ENCODE measurements at places on chromosomes 1 and 21.
A peak's percentile ranks its signal among the peaks of the same experiment; 100 is the strongest.

- no peaks in the 10 kb centered on the region for H3K36me3 ChIP-seq
- no peak overlapping the region for H3K27ac ChIP-seq
Observed at GRCh38 chr1:223340637-223341036, 23.3 kb downstream of the SUSD4 start.

GRCh38 chr1:77846966-77847365 lies 41.5 kb upstream of the NEXN start:
- H3K27me3 ChIP-seq = no peaks in the 10 kb centered on the region
- peaks cover 36% of the 10 kb centered on the region for H3K36me3 ChIP-seq

DNA sequence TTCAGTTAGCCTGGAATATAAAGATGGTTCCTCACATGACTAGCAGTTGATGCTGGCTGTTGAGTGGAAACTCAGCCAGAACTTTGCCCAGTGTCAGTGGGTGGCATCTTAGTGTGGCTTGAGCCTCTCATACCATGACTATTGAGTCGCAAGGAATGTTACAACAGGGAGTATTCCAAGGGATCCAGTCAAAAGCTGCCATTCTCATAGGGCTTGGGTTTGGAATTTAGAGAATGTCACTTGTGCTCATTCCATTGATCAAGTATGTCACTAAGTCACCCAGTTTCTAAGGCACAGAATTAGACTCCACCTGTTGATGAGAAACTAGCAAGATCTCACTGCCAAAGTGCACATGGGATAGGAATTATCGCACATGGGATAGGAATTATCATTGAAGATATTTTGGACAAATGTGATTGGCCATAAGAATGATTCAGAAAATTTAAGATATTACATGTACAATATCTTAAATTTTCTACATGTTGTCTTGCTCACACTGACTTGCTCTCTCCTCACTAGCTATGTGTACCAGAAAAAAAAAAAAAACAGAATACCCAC lies 1290.7 kb upstream of the ADGRL2 start:
- H3K4me3 ChIP-seq = no peak overlapping the region
- H3K27me3 ChIP-seq = no peaks in the 10 kb centered on the region
- H3K4me1 ChIP-seq = no peaks in the 10 kb centered on the region

- no peak overlapping the region for H3K4me3 ChIP-seq
- H3K4me1 ChIP-seq = no peaks in the 10 kb centered on the region
Observed at GRCh38 chr1:59422921-59423575, 126.2 kb downstream of the FGGY start.

DNA sequence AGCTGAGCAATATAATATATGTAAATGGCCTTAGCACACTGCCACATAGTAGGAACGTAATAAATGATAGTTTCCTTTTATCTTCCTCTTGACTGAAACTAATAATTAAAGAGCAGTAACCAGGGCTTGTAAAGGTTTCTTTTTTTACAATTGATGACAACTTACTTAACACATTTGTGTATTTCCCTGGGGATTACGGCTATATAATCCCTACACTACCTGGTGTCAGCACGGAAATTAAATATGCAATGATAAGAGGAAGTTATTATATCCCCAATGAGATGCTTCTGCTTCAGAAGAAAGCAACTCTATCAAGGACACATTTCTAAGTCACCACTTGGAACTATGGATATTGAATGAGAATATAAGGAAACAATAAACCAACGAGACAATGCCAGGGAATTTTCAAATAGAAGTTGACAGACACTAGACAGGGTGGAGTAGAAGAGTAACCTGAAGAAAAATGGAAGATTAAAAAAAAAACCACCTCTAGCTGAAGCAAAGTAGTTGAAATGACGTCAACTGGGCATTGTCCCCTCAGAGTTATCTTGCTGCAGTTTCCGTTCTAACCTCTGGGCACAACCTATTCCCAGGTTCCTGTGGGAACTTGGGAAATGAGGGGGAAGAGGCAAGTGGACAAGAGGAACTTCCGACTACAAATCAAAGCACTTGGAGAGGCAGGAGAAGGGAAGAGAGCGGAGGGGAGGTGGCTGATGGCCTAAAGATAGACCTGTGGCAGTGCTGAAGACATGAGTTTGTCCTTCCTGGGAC lies 66.5 kb downstream of the PLPP3 start:
- H3K27me3 ChIP-seq = no peaks in the 10 kb centered on the region
- no peak overlapping the region for H3K4me3 ChIP-seq
- peaks cover 19% of the 10 kb centered on the region for H3K4me1 ChIP-seq
- H3K27ac ChIP-seq = no peak overlapping the region
- peaks cover 8% of the 10 kb centered on the region for H3K36me3 ChIP-seq

GRCh38 chr1:234600418-234601281 lies 9.3 kb downstream of the IRF2BP2 start:
- H3K4me1 ChIP-seq = peaks cover 74% of the 10 kb centered on the region
- peak overlapping the region; percentile 78 for H3K4me3 ChIP-seq
- DNase-seq = no peak
- peaks cover 27% of the 10 kb centered on the region for H3K36me3 ChIP-seq
- peak overlapping the region; percentile 88 for H3K27ac ChIP-seq

GRCh38 chr1:208183977-208184911 lies 59.9 kb downstream of the PLXNA2 start:
- peaks cover 15% of the 10 kb centered on the region for H3K4me1 ChIP-seq
- no peak overlapping the region for H3K4me3 ChIP-seq
- no peak overlapping the region for H3K27ac ChIP-seq
- H3K36me3 ChIP-seq = no peaks in the 10 kb centered on the region
- DNase-seq = no peak
- H3K27me3 ChIP-seq = peaks cover 7% of the 10 kb centered on the region

GRCh38 chr1:150751443-150751842 lies 14.1 kb downstream of the CTSS start:
- no peaks in the 10 kb centered on the region for H3K27me3 ChIP-seq
- H3K27ac ChIP-seq = no peak overlapping the region
- no peaks in the 10 kb centered on the region for H3K4me1 ChIP-seq
- H3K4me3 ChIP-seq = no peak overlapping the region

DNA sequence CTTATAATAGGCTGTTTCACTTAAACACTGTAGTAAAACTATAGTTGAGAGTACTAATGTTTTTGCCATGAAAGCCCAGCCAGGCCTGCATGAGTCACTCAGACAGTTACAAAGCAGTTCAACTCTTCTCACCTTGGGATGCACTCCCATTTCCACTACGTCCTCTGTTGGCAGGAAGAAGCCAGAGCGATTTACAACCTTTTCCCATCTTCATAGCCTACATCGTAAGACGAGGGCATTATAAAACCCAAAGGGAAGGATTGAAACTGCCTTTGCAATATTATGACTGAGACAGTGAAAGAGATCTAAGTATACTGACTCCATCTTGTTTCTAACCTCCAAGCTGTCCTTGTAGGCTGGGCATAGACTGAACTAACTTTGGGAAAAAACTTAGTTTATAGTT lies 71.8 kb upstream of the CSF1 start:
- H3K27ac ChIP-seq = no peak overlapping the region
- H3K4me3 ChIP-seq = no peak overlapping the region
- DNase-seq = no peak
- H3K27me3 ChIP-seq = peaks cover 7% of the 10 kb centered on the region
- H3K4me1 ChIP-seq = no peaks in the 10 kb centered on the region
- H3K36me3 ChIP-seq = no peaks in the 10 kb centered on the region

DNA sequence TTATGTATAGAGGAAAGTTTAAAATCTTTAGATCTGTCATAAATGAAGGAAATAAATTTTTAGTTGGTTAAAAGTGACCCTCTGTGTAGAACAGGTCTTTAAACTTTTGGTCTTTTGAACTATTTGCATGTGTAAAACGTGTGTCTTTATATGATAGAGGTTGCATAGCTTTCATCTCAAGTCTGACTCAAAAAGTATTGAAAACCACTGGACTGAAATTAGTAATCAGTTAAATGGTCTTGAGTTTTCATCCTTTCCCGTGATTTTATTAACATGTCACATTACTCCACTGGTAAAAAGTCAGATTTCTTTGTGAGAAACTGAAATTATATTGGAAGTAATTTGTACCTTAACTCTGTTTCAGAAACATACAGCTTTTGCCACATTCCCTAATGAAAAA lies 1.8 kb downstream of the RNPC3 start:
- peak overlapping the region; percentile 64 for H3K4me3 ChIP-seq
- peaks cover 55% of the 10 kb centered on the region for H3K36me3 ChIP-seq
- peaks cover 67% of the 10 kb centered on the region for H3K4me1 ChIP-seq
- H3K27me3 ChIP-seq = no peaks in the 10 kb centered on the region
- peak overlapping the region; percentile 14 for H3K27ac ChIP-seq
- DNase-seq = no peak

GRCh38 chr1:15326691-15327588 lies 79.9 kb downstream of the FHAD1 start:
- H3K4me1 ChIP-seq = no peaks in the 10 kb centered on the region
- peaks cover 21% of the 10 kb centered on the region for H3K27me3 ChIP-seq
- H3K27ac ChIP-seq = no peak overlapping the region
- no peaks in the 10 kb centered on the region for H3K36me3 ChIP-seq

DNA sequence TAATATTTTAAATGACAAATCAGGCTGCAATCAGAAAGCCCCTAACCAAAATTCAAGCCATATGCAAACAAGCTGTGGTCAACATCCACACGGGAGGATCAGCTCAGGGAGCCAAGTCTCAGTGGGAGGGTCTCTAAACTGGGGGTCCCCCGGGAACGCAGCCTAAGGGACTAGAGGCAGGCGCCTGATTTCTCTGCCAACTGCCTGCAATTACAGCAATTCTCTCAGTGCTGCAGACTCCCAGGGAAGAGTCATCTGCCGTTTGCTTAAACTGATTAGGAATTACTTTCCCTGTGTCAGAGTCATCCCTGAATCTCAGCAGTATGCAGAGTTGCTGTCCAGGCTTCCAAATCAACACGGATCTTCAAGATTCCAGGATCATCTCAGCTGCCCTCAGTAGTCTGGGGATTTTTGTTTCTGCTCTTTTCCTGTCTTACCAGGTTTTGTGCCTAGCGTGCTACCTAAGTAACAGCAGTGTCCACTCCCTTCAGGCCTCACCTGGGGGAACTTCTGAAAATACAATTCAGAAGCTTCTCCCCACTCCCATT lies 247.8 kb downstream of the RRAGC start:
- H3K4me1 ChIP-seq = no peaks in the 10 kb centered on the region
- H3K27ac ChIP-seq = no peak overlapping the region
- H3K36me3 ChIP-seq = no peaks in the 10 kb centered on the region
- peaks cover 19% of the 10 kb centered on the region for H3K27me3 ChIP-seq
- no peak for DNase-seq

GRCh38 chr21:38489271-38489652 lies 9.0 kb downstream of the ERG start:
- peaks cover 25% of the 10 kb centered on the region for H3K27me3 ChIP-seq
- DNase-seq = no peak
- H3K27ac ChIP-seq = no peak overlapping the region
- no peaks in the 10 kb centered on the region for H3K36me3 ChIP-seq
- no peaks in the 10 kb centered on the region for H3K4me1 ChIP-seq
- H3K4me3 ChIP-seq = no peak overlapping the region

DNA sequence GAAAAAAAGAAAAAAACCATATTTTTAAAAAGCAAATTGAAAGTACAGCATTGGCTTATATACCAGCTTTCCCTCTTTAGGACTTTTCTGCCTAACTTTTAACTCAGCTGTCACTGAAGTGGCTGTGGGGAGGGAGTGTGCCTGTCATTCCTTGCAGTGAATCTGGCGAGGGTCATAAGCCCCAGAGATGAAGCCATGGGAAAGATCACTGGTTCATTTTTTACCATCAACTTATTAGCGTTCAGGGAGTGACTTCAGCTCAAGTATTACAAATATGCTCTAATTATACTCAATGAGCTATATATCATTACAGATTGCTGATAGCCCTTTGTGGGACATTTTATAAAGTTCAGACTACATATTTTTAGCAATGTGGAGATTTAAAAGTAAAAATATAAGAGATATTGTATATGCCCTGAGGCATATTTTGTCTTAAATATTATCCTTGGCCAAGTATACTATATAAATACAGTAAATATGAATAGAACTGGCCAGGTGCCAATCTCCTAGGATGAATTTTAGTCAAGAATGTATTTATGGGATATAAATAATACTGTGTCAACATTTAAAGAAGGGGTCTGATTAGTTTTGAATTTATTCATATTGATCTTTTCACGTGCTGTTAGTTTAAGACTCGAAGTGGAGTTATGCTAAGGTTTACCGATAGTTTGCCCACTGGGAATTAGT lies 4.4 kb downstream of the TGFB2 start:
- peak overlapping the region; percentile 53 for H3K4me3 ChIP-seq
- H3K36me3 ChIP-seq = peaks cover 2% of the 10 kb centered on the region
- peak overlapping the region; percentile 67 for H3K27ac ChIP-seq
- H3K27me3 ChIP-seq = no peaks in the 10 kb centered on the region
- peaks cover 58% of the 10 kb centered on the region for H3K4me1 ChIP-seq

- H3K36me3 ChIP-seq = peaks cover 27% of the 10 kb centered on the region
- H3K4me3 ChIP-seq = peak overlapping the region; percentile 90
- H3K27me3 ChIP-seq = no peaks in the 10 kb centered on the region
- peaks cover 40% of the 10 kb centered on the region for H3K4me1 ChIP-seq
Observed at GRCh38 chr1:8879464-8879921, 1.0 kb upstream of the ENO1 start.

DNA sequence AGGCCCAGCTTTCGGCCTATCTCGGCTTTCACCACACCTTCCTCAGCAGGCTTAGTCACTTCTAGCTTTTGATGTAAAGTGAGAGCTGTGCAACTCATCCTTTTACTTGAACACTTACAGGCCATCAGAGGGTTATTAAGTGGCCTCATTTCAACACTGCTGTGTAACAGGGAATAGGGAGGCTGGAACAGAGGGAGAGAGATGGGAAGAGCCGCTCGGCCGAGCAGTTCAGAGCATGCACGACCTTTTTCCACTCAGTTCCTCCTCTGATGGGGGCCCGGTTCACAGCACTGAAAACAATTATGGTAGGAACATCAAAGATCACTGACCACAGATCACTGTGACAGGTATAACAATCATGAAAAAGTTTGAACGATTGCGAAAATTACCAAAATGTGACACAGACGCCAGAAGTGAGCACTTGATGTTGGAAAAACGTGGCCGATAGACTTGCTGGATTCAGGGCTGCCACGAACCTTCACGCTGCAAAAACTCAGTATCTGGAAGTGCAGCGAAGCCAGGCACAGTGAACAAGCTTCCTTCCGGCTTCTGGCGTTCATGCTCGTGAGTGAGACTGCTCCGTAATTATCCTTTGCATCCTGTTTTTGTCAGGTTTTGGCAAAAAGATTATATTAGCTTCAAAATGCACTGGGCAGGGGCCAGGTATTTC lies 28.6 kb downstream of the AGPAT3 start:
- no peak for DNase-seq
- H3K4me3 ChIP-seq = peak overlapping the region; percentile 77
- H3K36me3 ChIP-seq = peaks cover 13% of the 10 kb centered on the region

GRCh38 chr1:48430832-48431231 lies 41.2 kb downstream of the SPATA6 start:
- no peak overlapping the region for H3K27ac ChIP-seq
- H3K4me3 ChIP-seq = no peak overlapping the region
- H3K36me3 ChIP-seq = no peaks in the 10 kb centered on the region

GRCh38 chr1:116947092-116947860 lies 37.6 kb downstream of the PTGFRN start:
- H3K36me3 ChIP-seq = no peaks in the 10 kb centered on the region
- no peak overlapping the region for H3K4me3 ChIP-seq
- H3K4me1 ChIP-seq = no peaks in the 10 kb centered on the region
- peaks cover 1% of the 10 kb centered on the region for H3K27me3 ChIP-seq
- H3K27ac ChIP-seq = no peak overlapping the region

GRCh38 chr1:212699625-212700222 lies at the start of gene BATF3:
Gene BATF3 (minus strand): TSS chr1:212699840. CDS start chr1:212699762, 78 bp downstream.
- peaks cover 11% of the 10 kb centered on the region for H3K27me3 ChIP-seq
- H3K36me3 ChIP-seq = no peaks in the 10 kb centered on the region
- H3K4me1 ChIP-seq = peaks cover 45% of the 10 kb centered on the region
- peak; percentile 48 for DNase-seq
- H3K4me3 ChIP-seq = peak within 1 kb of the TSS; percentile 88
